HuH-7 (cell line): ENCODE measurements at places on chromosomes 1 and 21.

GRCh38 chr21:45404730-45405270, at the start of gene COL18A1:
TSS of gene COL18A1 (plus strand) at chr21:45405165. CDS start at chr21:45405231, 66 bp downstream.
- DNase-seq: peak; percentile 82

DNA sequence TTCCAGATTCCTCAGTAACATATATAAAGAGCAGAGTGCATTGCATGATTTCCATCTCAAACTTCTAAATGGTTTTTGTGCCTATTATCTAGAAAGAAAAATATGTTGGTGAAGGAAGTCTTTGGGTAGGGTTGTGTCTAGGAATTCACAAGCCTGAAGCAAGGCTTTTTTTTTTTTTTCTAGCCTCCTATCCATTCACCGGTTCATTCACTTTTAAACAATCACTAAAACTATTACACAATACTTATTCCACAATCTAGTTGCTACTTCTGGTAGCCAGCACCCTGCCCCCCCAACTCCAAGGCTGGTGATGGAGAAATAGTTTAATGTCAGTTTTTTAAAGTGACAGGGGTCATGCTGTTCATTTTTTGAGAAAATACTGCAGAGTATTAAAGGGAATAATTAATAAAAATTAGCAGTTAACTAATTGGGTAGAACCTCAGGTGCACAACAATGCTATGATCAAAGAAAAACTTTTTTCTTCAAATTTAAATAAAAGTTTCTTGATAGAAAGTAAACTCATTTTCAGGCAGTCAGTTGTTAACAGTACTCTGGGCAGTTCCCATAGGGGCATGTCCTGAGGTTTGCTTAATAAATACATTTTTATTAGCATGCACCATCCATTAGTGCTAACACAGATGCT, 10.9 kb downstream of the IRF2BP2 start:
- DNase-seq: peak; percentile 47

DNA sequence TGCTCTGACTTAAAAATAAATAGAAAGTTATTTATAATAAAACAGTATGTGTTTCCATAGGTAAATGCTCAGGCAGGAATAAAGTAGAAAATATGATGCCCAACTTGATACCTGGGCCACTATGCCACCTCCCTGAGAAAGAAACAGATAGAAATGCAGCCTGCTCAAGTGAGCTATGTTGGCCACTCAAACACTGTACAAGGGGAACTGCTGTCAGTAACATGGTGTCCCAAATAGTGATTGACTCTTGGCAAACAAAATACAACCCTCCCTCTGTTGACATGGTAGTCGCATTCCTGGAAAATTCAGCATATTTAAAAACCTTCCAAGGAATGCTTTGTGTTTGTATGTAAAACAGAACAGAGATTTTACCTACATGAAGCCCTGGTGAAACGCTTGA, 66.9 kb upstream of the KCNE2 start:
- no peak for DNase-seq

DNA sequence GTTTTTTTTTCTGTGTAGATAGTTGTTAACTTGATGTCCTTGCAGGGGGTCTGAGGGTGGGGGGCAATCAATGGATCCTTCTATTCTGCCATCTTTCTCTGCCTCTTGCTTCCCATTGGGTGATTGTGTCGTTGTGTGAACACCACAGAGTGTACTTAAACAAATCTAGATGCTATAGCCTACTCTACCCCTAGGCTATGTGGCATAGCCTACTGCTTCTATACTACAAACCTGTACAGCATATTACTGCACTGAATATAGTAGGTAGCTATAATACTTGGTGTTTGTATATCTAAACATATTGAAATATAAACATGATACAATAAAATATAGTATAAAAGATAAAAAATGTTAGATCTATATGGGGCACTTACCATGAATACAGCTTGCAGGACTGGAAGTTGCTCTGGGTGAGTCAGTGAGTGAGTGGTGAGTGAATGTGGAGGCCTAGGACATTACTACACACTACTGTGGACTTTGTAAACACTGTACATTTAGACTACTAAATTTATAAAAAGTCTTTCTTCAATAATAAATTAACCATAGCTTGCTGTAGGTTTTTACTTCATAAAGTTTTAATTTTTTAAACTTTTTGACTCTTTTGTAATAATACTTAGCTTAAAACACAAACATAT, 105.4 kb downstream of the CENPF start:
- DNase-seq: no peak

DNA sequence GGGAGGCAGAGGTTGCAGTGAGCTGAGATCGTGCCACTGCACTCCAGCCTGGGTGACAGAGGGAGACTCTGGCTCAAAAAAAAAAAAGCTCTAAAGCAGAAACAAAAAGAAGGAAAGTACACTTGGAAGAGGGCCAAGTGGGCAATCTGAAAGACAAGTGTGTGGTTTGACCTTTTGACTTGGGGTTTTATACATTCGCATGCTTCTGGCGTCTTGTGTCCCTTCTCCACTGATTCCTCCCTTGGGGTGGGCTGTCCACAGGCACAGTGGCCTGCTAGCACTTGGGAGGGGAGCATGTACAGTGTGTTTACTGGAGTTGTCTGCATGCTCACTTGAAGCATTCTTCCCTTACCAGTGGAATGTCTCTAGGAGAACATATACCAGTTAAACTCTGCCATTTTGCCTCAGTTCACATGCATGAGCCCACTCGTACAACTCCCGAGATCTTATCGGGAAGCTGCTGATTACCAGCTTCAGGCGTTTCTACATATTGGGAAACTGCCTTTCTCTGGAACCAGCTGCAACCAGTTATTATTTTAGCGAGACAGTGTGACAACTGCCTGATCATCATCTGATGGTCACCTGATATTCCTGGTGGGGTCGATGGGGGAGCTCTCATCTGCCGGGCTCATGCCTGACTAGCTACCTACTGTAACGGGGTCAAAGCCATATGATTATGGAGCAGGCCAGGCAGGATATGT, 113.5 kb upstream of the ZNF678 start:
- no peak for DNase-seq

DNA sequence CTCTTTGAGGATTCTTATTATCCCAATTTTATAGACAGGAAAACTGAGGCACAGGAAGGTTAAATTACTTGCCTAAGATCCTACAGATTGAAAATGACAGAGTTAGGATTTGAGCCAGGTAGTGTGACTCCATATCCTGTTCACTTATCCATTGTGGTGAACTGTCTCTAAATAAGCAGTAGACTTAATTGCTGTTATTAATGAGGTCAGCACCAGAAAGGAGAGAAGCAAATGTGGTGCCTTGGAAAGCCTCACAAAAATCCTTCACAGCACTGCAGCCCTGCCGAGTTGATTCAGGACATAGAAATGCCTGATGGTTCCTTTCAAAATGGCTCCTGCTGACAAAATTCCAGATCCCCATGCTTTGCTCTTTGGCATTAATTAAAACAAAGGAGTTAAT, 193.3 kb upstream of the BEND5 start:
- DNase-seq: no peak

DNA sequence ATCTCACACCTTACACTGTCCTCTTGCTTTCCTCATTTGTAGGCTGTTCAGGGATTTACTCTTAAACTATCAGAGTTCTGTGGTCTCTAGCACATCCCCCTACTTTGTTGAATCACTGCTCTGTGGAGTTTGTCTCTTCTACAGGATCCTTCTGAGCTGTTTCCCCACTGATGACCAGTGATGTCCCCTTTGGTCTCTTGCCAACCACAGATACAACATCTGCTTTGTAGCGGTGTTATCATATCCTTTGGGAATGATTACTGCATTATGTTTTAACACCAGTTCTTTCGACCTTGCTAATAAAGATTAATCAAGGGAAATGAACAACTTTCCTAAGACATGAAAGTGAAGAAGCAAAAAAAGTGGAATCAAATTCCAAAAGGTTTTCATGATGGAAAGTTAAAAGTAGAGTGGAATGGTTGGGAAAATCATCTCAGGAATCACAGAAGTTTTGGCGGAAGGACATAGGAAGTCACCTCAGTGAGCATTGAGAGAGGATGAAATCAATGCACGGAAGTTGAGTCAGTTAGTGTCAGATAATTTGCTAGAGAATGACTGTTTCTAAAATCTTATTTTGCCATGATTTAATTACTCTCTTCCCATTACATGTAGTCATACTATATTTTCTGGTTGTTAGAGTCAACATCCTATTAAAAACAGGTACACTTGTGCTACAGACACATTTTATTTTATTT, 11.2 kb downstream of the OR10K2 start:
- DNase-seq: no peak

GRCh38 chr1:160061369-160062229, 8.4 kb downstream of the KCNJ10 start:
- DNase-seq: no peak

- no peak for DNase-seq
Observed at GRCh38 chr1:89771991-89772560, 48.8 kb upstream of the LRRC8D start.

DNA sequence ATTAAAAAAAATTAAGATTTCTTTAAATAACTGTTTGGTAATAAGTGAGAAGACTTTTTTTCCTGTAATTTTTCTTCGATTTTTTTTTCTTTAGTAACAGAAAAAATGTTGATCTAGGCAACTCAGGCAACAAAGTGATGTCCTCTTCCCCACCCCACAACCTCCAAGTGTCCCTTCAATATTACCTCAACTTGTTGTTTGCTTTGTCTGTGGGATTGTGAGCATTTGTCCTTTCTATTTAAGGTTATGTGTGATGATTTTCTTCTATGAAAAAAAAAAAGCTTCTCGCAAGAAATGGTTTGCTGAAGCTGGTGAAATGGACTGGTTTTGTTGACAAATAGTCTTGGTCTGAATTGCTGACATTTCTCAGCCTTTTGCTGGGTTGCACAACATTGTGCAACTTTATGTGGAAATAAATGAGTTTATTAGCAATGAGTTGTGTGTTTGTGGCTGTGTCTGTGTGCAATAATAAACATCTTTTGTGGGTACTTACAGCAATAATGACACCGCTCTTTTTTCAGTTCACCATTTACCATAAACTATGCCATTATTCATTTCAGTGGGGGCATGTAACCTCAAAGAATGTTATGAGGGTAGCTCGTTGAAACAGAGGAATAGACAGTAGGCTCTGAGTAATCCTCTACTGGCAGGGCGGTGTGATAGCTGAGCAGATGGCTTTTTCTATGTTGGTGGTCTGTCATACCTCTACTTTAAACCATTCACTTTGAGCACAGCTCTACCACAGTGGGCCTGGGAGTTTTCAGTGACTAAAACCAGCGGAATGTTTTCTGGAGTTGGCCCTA, 218.4 kb downstream of the HLX start:
- no peak for DNase-seq

- no peak for DNase-seq
Observed at GRCh38 chr1:55212349-55213150, 2.6 kb downstream of the USP24 start.

DNA sequence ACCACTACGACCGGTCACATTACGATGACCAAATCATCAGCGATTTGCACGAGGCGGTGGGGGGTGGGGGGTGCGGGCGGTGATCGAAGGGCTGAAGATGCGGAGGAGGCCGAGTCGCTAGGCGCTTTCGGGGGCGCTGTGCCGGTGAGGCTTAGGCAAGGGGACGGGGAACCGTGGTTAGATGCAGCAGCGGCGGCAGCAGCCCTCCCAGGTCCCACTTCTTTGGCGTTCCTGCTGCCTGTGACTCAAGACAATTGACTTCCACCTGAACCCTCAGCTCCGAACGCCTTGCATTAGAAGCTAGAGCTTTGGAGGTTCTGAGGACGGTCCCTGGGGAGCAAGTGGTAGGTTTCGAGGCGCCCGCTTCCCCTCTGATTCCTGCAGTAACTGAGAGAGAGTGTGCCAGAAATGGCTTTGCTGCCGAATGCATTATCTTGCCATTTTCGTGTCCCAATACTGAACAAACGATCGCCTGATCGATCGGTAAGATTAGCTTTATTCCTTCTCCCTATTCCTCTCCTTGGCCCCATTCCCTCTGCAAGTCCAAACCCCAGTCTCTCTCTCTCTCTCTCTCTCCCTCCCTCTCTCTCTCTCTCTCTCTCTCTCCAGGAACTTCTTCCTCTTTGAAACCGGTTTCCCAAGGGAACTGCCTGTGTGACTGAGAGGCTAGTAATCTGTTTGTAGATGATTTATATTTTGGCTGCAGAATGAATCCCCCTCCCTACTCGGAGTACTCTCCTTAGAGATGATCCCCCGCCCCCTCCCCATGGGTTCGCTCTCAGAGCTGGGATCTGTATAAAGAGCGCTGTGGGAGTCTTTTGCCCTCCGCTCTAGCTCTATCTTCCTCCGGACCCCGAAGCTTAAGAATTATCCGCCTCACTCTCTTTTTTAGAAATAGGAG, 735 bp upstream of the BRINP3 start:
- peak; percentile 28 for DNase-seq

GRCh38 chr1:84691122-84691783, 992 bp upstream of the SSX2IP start:
- no peak for DNase-seq

DNA sequence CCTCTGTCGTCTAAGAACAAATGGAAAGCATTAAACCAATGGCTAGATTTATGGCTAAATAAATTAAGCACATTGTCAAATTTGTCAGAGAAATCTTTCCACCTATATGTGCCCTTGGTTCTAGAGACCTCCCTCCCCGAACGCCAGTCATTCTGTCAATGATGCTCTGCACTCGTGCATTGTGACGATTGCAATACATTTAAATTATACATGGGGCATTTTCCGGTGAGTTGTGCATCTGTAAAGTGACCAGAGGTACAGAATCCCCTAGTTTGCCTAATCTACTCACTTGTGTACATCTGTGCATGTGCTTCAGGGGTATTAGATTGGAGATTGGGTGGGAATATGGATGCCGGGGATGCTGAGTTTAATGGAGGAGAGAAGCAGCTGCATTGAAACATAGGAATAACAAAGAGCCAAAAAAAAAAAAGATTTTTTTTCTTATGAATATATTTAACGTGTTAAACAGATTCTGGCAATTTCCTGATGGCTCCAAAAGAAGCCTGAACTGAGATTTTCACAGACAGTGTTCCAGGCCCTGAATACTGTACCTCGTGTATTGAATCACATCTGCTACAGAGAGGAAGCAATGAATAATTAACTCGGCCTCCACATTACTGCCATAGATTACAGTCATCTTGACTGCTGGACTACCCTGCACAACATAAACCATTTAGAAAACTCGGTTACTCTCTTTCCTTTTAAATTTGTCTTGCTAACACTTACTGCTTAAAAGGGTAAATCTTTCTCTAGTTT, 149.0 kb upstream of the C1orf87 start:
- DNase-seq: no peak

DNA sequence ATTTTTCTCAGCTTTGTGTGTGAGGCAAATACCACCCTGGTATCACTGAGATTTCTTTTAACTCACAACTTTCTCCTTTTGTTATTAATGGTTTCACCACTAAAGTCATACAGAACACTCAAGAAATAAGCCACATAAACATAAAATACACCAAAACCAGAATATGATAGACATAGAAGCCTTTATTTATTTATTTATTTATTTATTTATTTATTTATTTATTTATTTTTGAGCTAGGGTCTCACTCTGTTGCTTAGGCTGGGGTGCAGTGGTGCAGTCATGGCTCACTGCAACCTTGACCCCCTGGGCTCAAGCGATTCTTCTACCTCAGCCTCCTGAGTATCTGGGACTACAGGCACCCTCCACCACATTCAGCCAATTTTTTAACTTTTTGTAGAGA, 12.5 kb downstream of the KRTAP8-1 start:
- no peak for DNase-seq
